Neural crest cell (in vitro differentiated cells): ENCODE measurements at places on chromosomes 12 and 14.

DNA sequence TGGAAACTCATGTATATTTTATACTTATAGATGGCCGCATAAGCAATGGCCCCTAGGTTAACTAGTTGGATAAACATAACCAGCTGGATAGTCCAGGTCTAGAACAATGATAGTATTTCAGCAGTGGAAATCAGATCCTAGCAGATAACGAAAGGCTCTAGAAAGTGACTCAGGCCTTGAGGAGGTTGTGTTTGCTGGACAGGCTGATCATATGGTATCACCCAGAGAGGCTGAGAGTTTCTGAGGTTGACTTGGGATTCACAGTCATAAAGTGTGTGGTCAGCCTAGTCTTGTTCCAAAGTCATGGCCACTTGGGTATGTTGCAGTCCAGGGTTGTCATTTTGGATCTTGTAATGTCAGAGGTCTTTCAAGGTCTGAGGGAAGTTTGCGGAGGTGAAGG, 16.8 kb downstream of the FLVCR2 start:
- no peak for DNase-seq

GRCh38 chr14:94548131-94548998, 12.9 kb upstream of the SERPINA4 start:
- DNase-seq: no peak

- no peak for DNase-seq
Observed at GRCh38 chr14:72303930-72304329, 371.7 kb downstream of the RGS6 start.

GRCh38 chr12:87280356-87280755, 748.8 kb downstream of the C12orf50 start:
- DNase-seq: no peak

- DNase-seq: no peak
Observed at GRCh38 chr12:10362828-10363657, 26.8 kb downstream of the KLRK1 start.

GRCh38 chr12:95674631-95675030, 115.9 kb downstream of the NTN4 start:
- DNase-seq: no peak

DNA sequence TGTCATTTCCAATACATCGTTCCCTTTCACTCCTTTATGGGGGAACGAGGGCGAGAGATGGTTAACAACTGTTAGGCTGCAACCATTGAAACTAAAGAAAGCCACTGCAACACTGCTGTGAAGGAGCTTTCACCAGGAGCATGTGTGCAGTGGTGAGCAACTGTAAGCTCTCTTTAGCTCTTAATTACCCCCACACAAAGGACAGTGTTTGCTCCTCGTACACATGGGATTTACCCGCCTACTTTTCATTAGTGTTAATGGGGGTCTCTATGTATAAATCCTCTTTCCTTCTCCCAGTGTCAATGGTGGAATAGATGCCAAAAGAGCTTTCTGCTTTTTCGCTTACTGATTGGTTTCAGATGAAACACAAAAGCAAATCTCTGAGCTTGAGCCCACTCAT, 343.1 kb downstream of the FLRT2 start:
- no peak for DNase-seq

DNA sequence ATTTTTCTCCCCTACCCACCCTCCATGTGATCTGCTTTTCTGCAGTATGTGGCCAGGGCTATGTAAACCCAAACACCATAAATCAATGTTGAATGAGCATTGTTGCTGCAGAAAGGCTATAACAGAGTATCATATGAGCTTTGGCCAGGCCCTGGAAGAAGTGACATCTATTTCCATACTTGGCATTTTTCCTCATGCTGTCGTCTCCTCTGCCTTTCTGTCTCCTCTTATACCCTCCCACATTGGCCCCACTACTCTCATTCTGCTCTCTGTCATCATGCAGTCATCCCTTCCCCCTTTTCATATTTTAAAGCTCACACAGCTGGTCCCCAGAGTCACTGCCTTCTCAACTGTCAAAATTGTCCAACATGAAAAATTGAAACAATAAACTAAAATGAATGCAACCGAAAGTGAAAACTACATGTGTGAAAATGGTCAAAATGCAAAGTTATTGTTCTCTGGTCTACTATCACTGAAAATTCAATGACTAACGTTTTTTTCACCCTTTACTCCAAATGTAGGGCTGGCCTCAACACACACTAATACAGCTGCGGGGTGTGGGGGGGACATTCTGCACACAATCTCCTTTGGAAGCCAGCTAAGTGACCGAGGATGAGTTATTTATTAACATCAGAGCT, 290.7 kb upstream of the TMPO start:
- no peak for DNase-seq

DNA sequence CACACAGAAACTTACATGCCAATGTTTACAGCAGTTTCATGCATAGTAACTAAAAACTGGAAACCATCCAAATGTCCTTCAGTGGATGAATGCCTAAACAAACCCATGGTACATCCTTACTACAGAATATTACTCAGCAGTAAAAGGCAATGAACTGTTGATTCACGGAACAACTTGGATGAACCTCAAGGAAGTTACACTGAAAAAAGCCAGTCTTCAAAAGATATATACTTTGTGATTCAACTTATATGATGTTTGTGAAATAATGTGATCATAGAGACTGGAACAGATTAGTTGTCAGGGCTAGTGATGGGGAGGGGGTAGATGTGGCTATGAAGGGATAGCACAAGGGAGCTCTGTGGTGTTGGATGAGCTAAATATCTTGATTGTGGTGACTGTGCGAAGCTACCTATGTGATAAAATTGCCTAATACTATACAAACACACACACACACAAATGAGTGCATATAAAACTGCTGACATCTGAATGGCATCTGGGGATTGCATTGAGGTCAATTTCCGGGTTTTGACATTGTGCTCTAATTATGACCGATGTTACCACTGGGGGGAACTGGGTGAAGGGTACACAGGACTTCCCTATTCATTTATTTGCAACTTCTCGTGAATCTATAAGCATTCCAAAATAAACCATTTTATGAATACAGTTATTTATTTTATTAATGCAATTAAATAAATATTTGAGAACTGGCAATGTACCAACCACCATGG, 94.3 kb downstream of the RIN3 start:
- no peak for DNase-seq

GRCh38 chr14:63282997-63283883, 35.5 kb downstream of the GPHB5 start:
- DNase-seq: no peak

- no peak for DNase-seq
Observed at GRCh38 chr14:100678469-100678828, 48.2 kb upstream of the DLK1 start.
